ENCODE measurements at places on chromosomes 4 and X.

- no peak for DNase-seq
These were observed 61.7 kb upstream of the HDAC8 start for GRCh38 chrX:72634331-72634730.

GRCh38 chr4:1985780-1986577, 22.8 kb downstream of the NELFA start:
- no peak for DNase-seq

DNA sequence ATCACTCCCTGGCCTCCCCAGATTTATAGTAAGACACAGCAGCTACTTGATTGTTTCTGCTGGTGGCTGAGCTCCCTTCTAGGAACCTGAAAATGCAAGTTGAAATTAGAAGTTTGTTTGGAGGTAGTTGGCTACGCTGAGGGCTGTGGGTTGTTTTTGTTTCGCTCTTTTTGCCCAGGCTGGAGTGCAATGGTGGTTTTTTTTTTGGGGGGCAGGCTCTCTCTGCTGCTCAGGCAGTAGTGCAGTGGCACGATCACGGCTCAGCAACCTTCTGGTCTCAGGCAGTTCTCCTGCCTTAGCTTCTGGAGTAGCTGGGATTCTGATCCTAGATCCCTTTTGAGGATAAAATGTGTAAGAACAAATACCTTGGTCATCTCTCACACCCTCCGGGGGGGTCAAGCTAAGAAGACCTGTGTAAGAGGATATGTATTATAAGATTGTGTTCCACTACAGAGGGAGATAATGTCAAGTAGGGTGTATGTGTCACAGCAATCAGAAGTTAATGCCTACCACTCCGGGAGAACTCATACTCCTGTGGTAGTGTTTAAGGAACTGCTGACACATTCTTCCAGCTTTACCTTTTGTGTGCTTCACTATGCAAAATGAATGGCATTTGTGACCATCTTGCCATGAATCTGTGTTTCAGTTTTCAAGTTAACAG, 9.7 kb downstream of the JADE1 start:
- DNase-seq = no peak

DNA sequence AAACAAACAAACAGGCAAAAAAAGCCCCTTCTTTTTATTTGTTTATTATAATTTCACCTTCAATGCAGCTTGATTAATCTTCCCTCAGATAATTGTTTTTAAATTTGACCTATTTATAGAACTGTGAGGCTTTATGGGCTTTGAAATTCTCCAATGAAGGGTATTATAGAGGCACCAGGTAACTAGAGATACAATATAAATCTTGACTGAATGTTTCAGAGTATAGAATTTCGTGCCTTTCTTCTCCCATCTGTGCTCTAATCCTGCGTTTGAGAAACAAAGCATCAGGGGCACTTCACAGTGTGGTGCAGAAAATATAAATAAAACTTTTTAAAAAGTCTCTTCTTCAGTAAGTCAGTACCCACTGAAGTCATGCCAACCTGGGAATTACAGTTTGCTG, 120.9 kb downstream of the ANKRD50 start:
- no peak for DNase-seq

DNA sequence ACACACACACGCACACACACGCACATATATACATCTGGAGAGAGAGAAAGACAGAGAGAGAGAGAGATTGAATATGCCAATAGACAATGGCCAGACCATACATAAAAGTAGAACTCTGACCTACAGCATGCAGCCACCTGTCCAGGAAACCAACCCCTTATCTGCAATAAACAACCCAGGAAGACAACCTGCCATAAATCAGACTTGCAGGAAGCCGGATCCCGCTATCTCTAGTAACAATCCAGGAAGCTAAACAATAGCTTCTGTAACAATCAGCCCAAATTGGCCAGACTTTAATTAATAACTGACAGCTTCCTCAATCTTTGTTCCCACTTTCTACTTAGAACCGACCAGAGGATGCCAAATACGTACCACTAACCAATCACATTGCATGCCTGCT, 173.2 kb downstream of the LDB2 start:
- no peak for DNase-seq

Measured in stimulated activated CD8-positive, alpha-beta memory T cell treated with anti-CD3 and anti-CD28 coated beads, Interleukin-4, amount 100 ng/mL, for 1 hour (primary cell).